Brain (organoid and tissue), 16 donors: ENCODE measurements at places on chromosomes 13 and 19. TPM values are rescaled to one million over a fixed set of nuclear protein-coding genes. Genes with fewer than 3 reads are reported as not detected.

ZNF324B gene
- polyA plus RNA-seq = 5.3 TPM

PCDH8 gene
- polyA plus RNA-seq = 9.4 TPM

SLC25A42 gene
- polyA plus RNA-seq = 9.5 TPM

ATP7B gene
- polyA plus RNA-seq = 1.9 TPM

CFD gene
- 3.4 TPM for polyA plus RNA-seq

SIAH3 gene
- 0.39 TPM for polyA plus RNA-seq

ADAT3 gene
- 3.8 TPM for polyA plus RNA-seq

MAMSTR gene
- 3.6 TPM for polyA plus RNA-seq

NLRP9 gene
- polyA plus RNA-seq = not detected

CYSLTR2 gene
- polyA plus RNA-seq = 0.48 TPM

MTIF3 gene
- 28.0 TPM for polyA plus RNA-seq

GRIN2D gene
- polyA plus RNA-seq = 2.1 TPM

KANK3 gene
- polyA plus RNA-seq = 3.2 TPM

ZNF560 gene
- polyA plus RNA-seq = not detected

OR10H1 gene
- polyA plus RNA-seq = not detected

FFAR2 gene
- polyA plus RNA-seq = 0.15 TPM

DNA sequence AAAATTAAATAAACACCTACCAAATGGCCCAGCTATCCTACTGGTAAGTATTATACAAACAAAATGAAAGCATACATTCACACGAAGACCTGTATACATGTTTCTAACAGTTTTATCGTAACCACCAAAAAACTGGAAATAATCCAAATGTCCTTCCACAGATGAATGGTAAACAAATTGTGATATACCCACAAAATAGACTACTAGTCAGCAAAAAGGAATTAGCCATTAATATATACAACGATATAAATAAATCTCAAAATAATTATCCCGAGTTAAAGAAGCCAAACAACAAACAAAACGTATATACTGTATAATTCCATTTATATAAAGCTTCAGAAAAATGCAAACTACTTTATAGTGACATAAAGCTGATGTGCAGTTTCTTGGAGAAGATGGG lies 106.3 kb upstream of the SERTM1 start:
- no peak for DNase-seq

GRCh38 chr13:23609414-23609760 lies 39.2 kb downstream of the TNFRSF19 start:
- no peak for DNase-seq

DNA sequence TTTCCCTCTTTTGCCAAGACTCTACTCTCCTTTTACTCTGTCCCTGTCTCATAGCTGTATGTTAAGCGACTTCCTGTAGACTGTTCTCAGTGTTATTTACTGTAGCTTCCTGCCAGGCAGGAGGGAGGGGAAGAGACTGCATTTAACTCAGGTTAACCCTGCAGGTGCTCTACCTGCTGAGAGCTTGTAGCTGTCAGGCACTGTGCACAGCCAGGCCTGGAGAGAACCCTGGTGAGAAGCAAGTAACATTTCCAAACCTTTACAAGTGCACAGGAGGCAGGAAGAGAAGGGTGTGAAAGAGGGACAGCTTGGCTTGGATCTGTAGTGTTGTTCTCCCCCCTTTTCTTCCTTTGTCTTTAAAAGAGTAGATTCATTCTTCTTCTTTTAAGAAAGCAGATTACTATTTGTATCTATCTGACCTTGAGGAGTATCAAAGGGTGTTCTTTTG lies 167.1 kb downstream of the LMO7 start:
- peak; percentile 2 for DNase-seq

DNA sequence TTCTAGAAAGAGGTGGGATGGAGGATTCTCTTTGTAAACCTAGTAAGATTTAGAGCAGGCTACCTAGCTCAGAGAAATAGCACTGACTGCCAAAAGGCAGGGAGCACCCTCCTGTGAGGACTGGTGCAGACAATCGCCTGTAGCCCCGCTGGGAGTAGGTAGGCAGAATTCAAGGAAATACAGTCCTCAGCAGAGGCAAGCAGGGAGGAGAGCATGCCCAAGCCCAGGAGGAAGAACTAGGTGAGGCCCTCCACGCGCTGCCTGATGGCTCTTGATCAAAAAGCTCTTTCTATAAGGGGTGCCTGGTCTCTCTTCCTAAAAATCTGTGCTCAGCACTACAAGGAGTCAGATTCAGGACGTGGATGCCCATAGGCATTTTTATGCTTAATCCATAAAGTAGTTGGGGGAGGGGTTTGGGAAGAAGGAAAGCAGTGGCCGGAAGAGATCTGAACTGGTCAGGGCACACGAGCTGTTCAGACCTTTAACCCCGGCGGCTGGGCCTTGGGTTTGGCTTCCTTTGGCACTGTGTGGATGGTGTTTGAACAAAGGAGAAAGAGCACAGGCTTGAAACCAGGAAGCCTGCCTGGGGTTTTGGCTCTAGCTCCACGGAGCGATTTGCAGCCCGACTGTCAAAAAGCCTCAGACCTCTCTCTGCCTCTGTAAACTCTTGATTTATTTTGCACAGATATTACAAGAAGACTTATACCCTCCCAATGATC lies 320.6 kb downstream of the FOXO1 start:
- DNase-seq = no peak

- DNase-seq = no peak
These were observed 16.9 kb downstream of the ZNF816 start for GRCh38 chr19:52945652-52946321.

DNA sequence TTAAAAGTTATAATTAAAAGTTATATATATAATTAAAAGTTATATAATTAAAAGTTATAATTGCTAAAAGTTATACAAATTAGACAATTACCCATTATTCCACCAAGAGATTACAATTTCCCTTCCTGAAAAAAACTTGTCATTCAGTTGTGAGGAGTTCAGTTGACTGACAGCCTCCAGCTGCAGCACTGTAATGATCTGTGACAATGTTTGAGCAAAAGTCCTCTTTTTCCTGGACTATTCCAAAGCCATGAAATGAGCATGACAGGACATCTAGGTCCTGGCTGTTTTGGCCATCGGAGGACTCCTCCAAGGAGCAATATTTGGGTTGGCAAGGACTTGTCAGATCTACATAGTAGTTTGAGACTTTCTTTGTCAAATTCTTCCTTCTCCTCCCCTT lies 258.7 kb upstream of the EDNRB start:
- DNase-seq = no peak

GRCh38 chr13:28316129-28316528 lies 177.8 kb downstream of the PAN3 start:
- DNase-seq = no peak

DNA sequence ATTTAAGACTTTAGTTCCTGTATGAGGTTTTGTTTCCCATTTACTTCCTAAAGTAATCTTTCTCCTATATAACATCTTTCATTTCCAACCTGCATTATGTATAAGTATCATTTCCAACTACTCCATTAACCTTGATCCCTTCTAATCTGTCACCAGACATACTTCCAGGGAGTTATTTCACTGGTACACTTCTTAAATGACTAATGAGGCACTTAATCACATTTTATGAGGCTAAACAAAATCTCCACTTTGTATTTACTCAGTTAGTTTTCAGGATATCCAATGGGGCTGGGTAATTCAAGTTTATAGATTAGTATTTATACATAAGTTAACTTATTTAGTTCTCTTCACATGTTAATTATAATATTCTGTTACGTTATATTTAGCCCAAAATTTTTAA lies 634.7 kb downstream of the PCDH17 start:
- no peak for DNase-seq

DNA sequence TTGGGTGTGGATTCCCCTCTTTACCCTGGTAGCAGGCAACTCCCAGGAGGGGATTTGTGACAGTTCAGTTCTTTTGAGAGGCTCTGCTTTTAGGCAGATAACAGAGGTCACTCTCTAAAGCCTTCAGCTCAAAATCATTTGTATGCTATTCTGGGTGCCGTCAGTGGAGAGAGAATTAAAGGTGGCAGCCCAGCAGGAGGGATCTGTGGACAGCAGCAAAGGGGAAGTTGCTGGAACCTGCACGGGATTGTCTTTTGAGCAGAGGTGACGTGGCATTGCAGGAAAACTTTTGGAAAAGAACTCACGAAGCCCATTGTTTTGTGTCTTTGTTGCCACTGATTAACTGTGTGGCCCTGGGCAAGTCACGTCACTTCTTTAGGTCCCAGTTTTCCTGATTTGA lies 62.4 kb upstream of the C1QTNF9 start:
- no peak for DNase-seq

DNA sequence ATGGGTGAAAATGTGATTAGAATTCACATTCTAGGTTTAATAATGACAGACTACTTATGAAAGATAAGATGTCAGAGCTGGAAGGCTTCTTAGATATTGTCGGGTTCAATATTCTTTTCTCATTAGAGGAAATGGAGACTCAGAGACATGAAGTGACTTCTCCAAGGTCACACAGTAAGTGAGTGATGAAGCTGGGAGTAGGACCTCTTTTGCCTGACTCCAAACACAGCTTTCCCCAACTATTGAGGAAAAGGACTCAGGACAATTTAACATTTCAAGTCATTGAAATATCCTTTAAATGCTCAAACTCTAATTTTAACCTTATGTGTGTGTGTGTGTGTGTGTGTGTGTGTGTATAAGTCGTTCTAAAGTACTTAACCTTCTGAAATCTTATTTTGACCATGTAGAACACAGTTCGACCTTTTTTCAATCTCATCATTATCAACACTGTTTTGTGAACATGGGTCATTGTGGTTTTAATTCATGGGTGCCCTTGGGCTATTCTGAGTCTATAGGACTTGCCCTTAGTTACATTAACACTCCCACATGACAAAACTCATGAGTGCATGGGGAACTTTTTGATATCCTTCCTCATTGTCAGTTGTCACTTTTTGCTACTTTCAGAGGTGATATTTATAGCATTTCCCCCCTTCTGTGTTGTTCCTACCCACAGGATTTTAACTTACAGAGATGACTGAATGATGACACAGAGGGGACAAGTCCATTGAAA lies 53.0 kb downstream of the LRCH1 start:
- no peak for DNase-seq

- DNase-seq = no peak
These were observed 5.3 kb downstream of the USHBP1 start for GRCh38 chr19:17259118-17259780.

DNA sequence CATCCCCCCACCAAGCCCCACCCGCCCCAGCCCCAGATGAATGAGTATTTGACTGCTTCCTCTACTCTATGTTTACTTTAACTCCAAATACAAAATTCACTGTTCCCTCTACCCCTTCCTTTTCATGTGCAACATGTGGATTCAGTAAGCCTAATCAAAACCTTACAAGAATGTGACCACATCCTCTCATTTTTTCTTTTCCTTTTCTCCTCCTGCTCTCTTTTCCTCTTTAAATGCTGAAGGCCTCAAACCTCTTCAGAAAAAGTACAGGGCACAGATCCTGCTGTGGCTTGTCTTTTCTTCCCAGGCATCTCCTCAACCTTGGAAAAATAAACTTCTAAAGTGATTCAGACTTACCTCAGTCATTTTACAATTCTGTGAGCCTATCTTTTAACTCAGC lies 119.0 kb downstream of the MYCBP2 start:
- no peak for DNase-seq

- DNase-seq = no peak
These were observed 36.7 kb downstream of the LNX2 start for GRCh38 chr13:27583645-27584044.

GRCh38 chr19:55372316-55373081 lies 2.2 kb upstream of the IL11 start:
- no peak for DNase-seq

GRCh38 chr19:10086591-10087192 lies 575 bp downstream of the SHFL start:
- no peak for DNase-seq
